Stimulated activated CD8-positive, alpha-beta memory T cell treated with anti-CD3 and anti-CD28 coated beads, Interleukin-2, amount 100 ng/mL, for 1 hour (primary cell): ENCODE measurements at places on chromosomes 13 and 19.

DNA sequence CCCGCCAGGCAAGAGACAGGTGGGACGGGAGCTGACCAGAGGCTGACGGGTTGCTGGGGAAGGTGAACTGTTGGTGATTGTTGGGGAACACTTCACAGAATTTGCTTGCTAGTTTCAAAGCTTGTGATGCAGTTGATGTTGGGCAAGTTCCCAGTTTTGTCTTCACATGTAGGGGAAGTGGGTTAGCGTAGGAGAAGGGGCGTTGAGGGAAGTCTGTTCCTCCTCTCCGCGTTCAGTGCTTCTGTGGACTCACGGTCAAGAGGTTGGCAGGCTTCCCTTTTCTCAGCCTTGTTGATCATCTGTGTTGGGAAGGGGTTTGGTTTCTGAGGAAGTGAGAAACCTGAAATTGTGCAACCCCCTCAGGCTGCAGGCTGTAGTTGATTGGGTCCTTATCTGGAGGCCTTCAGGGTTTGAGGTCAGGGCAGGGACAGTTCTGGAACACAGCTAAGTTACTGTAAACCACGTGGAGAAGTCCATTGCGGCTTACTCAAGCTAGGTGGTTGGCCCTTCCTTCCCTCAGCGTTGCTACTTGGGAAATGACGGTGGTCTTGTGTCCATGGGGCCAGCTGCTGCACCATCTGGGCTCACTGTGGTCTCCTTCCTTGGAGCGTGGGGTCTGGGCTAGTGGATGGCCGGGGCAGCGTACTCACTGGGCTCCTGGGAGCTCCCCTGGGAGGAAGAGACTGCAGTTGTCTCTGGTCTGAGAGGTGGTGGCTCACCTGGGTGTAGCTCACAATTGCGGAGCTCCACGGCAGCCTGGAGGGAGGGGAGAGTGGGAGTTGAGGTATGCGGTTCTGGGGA lies 7.5 kb downstream of the RPS9 start:
- DNase-seq, result no peak

DNA sequence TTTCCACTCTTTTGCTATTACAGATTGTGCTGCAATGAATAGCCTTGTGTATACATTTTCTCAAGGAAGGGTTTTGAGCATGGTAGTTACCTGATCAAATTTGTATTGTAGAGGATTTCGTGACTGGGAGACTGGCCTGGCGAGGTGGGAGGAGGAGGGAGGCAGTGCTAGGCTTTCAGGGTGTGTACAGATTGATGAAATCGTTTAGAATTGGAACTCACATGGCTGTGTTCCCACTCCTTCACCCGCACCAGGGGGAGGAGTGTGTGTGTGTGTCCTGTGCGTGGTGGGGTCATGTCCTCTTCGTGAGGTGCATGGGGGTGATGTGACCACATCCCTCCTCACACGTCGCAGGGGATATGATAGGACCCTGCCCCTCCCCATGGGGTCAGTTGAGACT lies 8.3 kb downstream of the PGLYRP1 start:
- no peak for DNase-seq

GRCh38 chr13:45732916-45733315 lies 30.8 kb downstream of the CBY2 start:
- DNase-seq, result no peak

GRCh38 chr13:81779876-81780275 lies 1439.0 kb upstream of the SPRY2 start:
- DNase-seq, result no peak

- no peak for DNase-seq
Observed at GRCh38 chr19:2536461-2536860, 60.5 kb downstream of the GADD45B start.
